ENCODE measurements at places on chromosomes 12 and 14.

- no peak for DNase-seq
Observed at GRCh38 chr12:53985994-53986685, 1.2 kb downstream of the HOXC10 start.

DNA sequence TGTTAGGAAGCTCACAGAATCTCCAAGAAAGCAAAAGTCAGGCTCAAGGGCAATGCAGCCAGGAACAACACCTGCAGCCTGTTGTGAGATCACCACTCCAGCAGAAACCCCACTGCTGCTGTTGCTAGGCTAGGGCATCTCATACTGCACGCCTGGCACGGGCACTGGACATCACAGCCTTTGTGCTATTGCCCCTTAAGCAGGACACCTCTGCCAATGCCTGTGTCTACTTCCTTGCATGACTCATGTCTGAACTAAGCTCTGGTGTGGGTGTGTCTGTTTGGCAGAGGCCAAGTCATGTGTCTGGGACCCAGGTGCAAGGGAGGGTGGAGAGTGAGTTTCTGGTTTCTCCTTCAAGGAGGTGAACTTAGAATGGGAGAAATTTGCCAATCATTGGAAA lies 10.0 kb upstream of the DDX47 start:
- peak; percentile 31 for DNase-seq

- no peak for DNase-seq
Observed at GRCh38 chr14:97218691-97219430, 421.7 kb downstream of the VRK1 start.

- peak; percentile 20 for DNase-seq
Observed at GRCh38 chr12:56084958-56085543, 5.1 kb downstream of the ERBB3 start.

DNA sequence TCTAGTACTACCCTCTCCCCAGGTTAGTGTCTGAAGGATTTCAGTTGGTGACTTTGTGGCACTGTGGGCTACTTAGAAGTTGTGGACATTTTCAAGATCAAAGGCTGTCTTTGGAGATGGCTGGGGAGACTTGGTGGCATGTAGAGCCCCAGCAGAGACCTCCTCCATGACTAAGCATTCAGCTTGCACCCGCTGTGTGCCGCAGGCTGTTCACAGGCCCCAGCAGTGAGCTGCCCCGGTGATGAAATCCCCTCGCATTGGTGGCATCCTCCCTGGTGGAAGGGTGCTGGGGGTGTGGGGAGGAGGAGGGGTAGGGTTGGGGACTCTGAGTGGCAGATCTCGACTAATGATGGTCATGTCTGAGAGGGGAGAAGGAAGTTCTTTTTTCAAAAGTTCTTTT lies 173.9 kb downstream of the TSPAN9 start:
- DNase-seq: no peak

GRCh38 chr12:21350975-21351374 lies 16.3 kb upstream of the SLCO1A2 start:
- DNase-seq: no peak

DNA sequence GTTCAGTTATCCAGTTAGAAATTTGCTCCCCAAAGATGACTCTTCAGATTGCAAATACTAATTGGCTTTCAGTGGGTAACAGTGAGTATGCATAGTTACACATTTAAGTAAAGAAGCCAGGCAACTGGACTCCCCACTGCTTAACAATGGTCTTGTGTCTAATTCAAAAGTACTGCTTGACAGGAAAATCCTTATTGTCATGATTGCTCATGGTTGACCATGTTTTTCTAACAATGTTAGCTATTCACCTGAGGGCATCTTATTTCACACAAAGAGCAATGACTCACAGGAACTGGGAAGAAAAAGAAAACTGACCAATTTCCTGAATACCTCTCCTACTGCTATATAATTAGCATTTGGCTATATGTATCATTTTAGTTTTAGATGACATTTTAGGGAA lies 33.7 kb upstream of the ALG10B start:
- no peak for DNase-seq

DNA sequence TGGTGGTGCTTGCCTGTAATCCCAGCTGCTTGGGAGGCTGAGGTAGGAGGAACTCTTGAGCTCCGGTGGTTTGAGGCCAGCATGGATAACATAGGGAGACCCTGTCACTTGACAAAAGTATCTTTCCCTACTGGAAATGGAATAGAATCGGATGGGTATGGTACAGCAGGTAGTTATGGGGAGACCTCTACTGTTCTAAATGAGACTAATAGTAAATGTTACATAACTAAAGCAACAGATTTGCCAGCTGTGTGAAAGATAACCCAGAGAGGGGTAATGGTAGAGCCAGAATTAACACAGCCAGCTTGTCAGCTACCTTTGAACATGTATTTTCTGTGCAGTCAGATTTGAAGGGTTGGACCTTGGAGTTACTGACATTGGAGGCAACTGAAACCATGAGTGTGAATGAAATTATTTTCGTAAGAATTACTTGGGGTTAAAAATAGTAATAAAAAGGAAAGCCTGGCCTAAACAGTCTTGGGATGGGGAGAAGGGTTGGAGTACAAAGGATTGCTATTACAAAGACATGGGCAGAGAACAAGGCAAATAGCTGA lies 21.7 kb upstream of the NUP107 start:
- DNase-seq: no peak

GRCh38 chr14:29216268-29217232 lies 450.0 kb downstream of the FOXG1 start:
- DNase-seq: no peak

DNA sequence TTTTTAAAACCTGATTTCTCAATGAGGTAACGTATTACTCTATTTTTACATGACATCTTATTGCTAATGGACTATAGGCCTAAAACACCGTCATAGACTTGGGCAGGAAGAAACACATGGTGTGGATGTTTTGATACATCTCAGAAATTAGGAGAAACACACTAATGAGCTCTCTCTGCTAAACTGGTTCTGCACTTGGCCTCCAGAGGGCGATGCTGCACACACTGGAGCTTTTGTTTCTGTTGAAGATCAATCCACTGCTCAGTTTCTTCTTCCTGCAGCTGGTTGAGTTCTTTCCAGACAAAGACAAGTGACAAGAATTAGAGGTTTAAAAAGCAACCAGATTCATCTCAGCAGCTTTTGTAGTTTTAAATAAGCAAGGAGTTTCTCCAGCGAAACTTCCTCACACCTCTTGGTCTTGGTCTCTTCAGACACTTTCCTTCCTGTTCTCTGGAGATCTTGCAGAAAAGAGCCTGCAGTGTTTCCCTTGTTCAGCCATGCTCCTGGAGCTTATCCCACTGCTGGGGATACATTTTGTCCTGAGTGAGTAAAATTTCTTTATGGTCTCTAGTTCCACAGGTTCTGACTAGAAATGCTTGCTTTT lies 178.5 kb upstream of the OR4E1 start:
- DNase-seq: peak; percentile 28
